ENCODE measurements at places on chromosomes 12 and 14. TPM values are rescaled to one million over a fixed set of nuclear protein-coding genes. Genes with fewer than 3 reads are reported as not detected.
A peak's percentile ranks its signal among the peaks of the same experiment; 100 is the strongest.

- DNase-seq = peak; percentile 62
Measured at GRCh38 chr14:103132381-103133209, 9.3 kb downstream of the TNFAIP2 start.

- no peak for DNase-seq
Measured at GRCh38 chr14:72544615-72545387, 349.1 kb downstream of the DPF3 start.

- DNase-seq = no peak
Measured at GRCh38 chr14:99679543-99679942, 4.6 kb upstream of the CYP46A1 start.

The TAS2R50 gene
- total RNA-seq = 2.2 TPM

- no peak for DNase-seq
Measured at GRCh38 chr14:33767586-33768457, 183.1 kb downstream of the EGLN3 start.

DNA sequence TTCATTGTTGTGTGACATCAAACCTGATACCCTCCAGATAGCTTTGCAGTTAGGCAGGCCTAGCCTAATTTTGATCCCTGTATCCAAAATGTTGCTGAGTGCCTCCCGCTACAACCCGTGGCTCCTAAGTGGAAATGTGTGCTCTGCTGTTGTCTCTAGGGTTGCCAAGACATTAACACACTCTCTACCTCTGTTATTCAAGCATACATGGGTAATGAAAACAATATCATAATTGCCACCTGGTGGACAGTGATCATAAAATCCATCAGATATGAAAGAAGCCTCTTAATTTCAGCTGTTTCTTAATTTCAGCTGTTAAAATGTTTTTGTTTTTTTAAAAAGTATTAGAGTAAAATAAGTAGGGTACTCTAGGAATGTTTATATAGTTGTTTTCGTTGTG lies 93.5 kb downstream of the PLEKHA5 start:
- no peak for DNase-seq

DNA sequence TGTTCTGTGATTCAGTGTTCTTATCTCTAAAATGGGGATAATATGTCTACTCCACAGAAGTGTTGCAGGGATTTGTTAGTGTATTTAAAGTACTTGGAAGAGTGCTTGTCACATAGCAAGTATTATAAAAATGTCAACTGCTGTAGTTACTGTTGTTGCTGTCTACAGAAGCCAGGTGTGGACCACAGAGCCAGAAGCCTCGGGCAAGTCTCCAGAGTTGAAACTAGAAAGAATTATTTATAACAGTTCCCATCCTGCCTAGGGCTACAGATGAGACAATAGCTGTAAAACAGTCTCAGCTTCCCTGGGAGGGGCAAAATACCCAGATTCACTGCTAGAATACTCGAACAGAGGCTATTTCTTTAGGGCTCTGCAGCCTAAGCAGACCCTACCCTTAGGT lies 55.4 kb upstream of the FUT8 start:
- DNase-seq = no peak

The RABGGTA gene
- 31.2 TPM for total RNA-seq

- no peak for DNase-seq
Measured at GRCh38 chr14:34873589-34874385, 1.4 kb downstream of the BAZ1A start.

DNA sequence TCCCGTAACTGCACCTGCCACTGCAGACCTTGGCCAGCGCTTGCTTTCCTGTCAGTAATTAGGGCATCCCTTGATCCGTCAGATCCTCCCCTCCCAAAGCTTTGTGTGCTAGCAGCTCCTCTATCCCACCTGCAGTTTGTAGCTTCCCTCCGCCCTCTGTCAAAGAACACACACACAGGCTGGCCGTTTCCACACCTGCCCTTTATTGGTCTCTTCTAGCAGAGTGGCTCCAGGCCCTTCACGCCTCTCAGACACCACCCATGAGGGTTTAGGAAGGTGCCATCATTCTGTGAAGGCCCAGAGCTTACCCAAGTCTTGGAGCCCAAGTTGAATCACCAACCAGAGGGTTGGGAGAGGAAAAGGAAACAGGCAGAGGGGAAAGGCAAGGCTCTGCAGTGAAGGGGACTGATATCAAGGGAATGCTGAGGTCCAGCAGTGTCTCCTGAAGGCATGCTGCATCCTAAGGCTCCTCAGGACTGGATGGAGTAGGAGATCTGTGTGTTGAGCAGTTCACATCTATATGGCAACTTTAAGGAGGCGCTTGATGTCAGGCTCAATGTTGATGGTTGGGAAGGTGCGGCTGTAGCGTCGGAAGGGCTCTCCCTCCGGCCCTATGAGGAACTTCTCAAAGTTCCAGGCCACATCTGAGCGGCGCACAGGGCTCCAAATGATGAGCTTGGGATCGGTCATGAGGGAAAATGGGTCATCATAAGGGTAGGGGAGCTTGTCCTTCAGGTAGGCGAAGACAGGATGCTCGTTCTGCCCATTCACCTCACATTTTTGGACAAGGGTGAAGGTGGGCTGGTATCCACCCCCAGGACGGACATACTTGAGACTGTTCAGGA lies 3.4 kb downstream of the GPX2 start:
- no peak for DNase-seq

The GDF3 gene
- not detected for total RNA-seq

- no peak for DNase-seq
Measured at GRCh38 chr14:57820581-57820980, 45.3 kb downstream of the SLC35F4 start.

DNA sequence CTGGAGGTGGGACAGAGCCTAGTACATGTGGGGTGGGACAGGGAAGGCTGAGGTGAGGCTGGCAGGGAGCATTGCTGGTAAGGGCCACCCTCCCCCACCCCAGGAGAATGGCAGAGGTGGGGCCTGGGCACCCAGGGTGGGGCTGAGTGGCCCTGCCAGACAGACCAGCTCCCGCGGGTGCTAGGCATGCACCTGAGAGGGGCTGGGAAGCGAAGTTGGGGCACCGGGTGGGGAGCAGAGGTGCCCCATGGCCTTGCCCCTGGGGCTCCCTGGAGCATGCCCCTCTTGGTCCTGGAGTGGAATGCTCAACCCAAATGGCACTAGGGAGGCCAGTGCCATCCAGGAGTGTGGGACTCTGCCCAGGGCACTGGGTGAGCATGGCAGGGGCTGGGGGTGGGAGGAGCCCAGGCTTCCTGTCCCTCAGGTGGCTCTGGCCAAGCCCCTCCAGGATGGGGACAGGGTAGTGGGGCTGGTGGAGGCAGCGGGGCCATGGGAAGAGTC lies 1.3 kb downstream of the TNFAIP2 start:
- DNase-seq = no peak

The PCED1B gene
- total RNA-seq = 0.10 TPM

DNA sequence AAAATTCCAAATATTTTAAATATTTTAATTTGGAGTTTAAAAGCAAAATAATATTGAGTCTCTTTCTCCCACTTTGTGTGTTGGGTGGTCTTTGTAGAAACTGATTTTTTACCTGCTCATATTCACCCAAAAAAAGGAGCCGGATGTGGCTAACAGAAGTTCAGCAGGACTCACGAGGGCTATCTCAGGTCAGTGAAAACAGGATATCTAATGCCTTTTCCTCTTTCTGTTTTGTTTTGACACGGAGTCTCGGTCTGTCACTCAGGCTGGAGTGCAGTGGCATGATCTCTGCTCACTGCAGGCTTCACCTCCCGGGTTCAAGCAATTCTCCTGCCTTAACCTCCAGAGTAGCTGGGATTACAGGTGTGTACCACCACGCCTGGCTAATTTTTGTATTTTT lies 30.8 kb downstream of the COA8 start:
- DNase-seq = no peak

- no peak for DNase-seq
Measured at GRCh38 chr12:119338593-119339363, 4.2 kb downstream of the CCDC60 start.

The PRH2 gene
- not detected for total RNA-seq

DNA sequence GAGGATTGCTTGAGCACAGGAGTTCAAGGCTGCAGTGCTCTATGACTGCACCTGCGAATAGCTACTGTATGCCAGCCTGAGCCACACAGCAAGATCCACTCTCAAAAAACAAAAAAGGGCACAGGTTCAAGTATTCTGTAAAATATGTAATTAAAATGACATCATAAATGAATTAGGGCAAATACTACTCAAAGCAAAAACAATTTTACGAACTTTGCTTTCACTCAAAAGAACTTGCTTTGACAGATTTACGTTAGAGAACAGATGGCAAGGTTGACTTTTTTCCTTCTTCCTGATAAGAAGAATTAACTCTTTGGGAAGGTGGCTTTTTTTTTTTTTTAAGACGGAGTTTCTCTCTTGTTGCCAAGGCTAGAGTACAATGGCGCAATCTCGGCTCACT lies 44.0 kb upstream of the EAPP start:
- DNase-seq = no peak

The ZDHHC22 gene
- total RNA-seq = not detected

All from HepG2 (cell line).